Esophagus mucosa (tissue), 1 donor: ENCODE measurements at places on chromosomes 13 and 19. TPM values are rescaled to one million over a fixed set of nuclear protein-coding genes. Genes with fewer than 3 reads are reported as not detected.

DNA sequence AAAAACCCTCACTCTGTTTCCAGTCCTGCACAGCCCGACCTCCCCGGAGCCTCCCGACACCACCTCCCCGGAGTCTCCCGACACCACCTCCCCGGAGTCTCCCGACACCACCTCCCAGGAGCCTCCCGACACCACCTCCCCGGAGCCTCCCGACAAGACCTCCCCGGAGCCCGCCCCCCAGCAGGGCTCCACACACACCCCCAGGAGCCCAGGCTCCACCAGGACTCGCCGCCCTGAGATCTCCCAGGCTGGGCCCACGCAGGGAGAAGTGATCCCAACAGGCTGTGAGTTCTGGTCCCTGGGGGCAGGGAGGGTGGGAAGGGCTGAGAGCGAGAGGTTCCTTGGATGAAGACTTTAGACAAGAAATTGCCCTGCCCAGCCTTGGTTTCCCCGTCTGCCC lies 5.4 kb downstream of the MADCAM1 start:
- ATAC-seq = no peak

DNA sequence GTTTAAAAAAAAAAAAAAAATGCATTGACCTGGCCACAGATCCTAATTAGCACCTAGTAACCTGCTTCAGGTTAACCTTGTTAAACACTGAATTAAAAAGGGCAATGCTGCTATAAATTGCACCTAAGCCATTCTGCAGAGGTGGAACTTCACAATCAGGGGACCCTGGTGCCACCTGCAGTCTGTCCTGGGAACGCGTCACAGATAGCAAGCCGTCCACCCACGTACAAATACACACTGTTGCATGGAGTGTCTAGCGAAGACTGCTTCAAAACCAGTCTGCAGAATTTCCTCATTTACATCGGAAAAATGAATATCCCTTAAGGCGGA lies 169.3 kb downstream of the COL4A1 start:
- peak; percentile 72 for ATAC-seq

DNA sequence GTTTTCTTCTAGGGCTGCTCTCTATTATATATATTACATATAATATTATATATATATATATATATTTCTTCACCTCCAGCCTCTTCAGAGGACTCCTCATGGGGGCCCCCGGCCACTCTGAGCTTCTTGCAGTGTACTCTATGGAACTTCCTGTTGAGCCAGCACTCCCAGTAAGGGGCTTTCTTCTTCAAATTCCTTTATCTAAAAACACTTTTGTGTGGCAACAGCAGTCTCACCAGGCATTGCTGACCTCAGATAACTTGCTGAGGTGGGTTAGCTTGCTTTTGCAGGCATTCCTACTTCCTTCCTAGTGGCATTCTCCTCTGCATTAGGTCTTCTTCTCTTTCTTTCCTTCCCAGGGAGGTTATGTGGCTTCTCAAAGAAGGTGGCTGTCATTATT lies 381.5 kb downstream of the MYO16 start:
- ATAC-seq = no peak

ADPRHL1 gene
- total RNA-seq = 2.5 TPM

CCL25 gene
- total RNA-seq = not detected

ZNF681 gene
- 1.5 TPM for total RNA-seq

ZNF90 gene
- total RNA-seq = 0.96 TPM
